ENCODE measurements at places on chromosomes 12 and 14.

GRCh38 chr12:106767954-106768822, 6.3 kb upstream of the RIC8B start:
- DNase-seq: peak; percentile 61

DNA sequence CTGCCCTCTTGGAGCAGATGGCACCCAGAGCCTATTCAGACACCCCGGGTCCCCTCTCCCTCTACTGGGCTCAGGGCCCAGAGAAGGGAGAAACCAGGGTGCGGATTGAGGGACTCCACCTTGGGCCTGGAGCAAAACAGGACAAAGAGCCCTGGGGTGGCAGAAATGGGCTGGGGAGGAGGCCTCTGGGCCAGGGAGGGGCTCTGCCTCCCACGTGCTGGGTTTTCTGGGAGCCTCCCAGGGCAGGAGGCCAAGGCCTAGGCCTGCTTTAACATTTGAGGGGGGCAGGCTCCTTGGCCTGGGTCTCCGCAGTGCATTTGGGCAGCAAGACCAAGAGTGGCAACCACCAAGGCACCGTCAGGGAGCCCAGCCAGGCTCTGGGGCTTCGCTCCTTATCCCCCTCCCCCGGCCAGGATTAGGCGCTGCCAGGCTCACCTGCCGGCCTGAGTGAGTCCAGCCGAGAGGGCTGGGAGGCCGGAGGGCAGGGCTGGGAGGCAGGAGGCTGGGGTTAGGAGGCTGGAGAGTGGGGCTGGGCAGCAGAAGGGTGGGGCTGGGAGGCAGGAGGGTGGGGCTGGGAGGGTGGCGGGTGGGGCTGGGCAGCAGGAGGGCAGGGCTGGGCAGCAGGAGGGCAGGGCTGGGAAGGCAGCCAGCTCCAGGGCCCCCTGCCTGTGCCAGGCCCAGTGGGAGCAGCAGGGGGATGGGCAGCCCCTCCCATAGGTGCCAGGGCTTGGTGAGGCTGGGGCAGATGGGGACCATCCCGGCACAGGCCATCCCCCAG, 101.8 kb upstream of the EIF5 start:
- DNase-seq: no peak

- DNase-seq: no peak
Measured at GRCh38 chr12:128687851-128688250, 135.9 kb downstream of the SLC15A4 start.

GRCh38 chr14:88364710-88365413, 20.6 kb upstream of the SPATA7 start:
- DNase-seq: no peak

DNA sequence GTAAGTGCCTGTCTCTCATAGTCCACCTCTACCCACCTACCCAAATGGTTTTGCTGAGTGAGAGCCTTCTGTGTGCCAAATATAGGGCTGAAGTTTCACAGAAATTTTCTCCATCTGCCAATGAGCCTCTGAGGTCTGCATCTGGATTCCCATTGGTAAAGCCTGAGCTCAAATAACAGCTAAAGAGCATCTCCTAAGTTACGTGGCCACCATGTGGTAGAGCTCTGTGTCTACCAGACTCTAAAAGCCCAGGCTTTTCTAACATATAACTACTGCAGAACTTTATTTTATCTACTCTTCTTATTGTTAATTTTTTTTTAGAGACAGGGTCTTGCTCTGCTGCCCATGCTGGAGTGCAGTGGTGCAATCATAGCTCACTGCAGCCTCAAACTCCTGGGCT, 16.0 kb downstream of the AMDHD1 start:
- no peak for DNase-seq

DNA sequence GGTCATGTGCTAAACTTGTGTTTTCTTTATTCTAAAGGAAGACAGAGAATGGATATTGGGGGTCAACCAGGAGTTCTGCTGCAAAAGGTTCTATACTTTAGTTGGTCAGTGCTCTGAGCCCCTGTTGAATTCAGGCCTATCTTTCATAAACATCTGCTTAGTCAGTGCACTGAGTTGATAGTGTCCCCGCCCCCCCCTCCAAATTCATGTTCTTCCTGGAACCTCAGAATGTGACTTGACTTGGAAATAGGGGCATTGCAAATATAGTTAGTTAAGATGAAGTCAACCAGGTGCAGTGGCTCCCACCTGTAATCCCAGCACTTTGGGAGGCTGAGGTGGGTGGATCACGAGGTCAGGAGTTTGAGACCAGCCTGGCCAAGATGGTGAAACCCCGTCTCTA, 23.3 kb downstream of the CHST11 start:
- DNase-seq: no peak

- no peak for DNase-seq
Measured at GRCh38 chr12:106847861-106848260, 73.4 kb downstream of the RIC8B start.

DNA sequence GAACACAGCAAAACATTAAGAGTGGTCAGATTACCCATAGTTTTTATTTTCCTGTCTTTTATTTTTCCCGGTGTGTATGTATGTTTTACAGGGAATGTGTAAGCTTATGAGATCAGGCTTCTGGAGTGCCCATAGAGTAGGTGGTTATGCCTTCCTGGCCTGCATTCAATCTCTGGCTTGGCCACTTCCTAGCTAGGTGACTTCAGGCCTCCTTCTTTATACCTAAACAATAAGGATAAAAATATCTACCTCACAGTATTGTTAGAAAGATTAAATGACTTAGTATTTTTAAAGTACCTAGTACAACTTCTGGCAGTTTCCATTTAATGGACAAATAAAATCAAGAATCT, 42.4 kb downstream of the ITPR2 start:
- no peak for DNase-seq

GRCh38 chr14:95314609-95315008, 5.1 kb downstream of the CLMN start:
- no peak for DNase-seq

- no peak for DNase-seq
Measured at GRCh38 chr14:71497645-71498086, 434.6 kb upstream of the RGS6 start.

DNA sequence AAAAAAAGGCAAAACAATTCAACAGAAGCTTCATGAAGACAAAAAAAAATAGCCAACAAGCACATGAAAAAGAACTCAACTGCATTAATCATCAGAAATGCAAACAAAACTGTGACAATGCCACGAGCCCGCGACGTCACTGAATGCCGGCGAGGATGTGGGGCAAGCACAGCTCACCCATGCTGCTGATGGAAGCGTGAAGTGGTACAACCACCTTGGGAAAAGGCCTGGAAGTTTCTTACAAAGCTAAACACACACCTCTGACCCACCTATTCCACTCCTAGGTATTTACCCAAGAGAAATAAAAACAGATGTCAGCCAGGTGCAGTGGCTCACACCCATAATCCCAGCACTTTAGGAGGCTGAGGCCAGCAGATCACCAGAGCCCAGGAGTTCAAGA, 10.5 kb downstream of the BTBD6 start:
- no peak for DNase-seq

- DNase-seq: no peak
Measured at GRCh38 chr12:79435742-79436141, 255.0 kb downstream of the PAWR start.

DNA sequence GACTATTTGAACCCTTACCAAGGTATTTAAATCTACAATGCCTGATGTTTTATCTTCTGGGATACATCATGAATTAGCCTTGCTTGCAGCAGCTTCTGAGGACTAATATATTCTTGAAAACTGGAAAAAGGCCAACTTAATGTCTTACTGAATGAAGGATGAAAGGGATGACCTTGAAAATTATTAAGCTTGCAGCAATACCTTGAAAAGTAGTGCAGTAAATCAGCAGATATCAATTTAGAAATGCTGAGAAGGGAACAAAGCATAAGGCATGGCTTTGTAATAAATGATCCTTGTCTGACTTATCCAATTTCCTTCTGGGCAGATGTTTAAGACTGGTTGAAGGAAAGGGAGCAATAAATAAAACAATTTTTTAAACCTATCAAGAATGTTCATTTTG, 37.3 kb upstream of the FERMT2 start:
- peak; percentile 50 for DNase-seq

DNA sequence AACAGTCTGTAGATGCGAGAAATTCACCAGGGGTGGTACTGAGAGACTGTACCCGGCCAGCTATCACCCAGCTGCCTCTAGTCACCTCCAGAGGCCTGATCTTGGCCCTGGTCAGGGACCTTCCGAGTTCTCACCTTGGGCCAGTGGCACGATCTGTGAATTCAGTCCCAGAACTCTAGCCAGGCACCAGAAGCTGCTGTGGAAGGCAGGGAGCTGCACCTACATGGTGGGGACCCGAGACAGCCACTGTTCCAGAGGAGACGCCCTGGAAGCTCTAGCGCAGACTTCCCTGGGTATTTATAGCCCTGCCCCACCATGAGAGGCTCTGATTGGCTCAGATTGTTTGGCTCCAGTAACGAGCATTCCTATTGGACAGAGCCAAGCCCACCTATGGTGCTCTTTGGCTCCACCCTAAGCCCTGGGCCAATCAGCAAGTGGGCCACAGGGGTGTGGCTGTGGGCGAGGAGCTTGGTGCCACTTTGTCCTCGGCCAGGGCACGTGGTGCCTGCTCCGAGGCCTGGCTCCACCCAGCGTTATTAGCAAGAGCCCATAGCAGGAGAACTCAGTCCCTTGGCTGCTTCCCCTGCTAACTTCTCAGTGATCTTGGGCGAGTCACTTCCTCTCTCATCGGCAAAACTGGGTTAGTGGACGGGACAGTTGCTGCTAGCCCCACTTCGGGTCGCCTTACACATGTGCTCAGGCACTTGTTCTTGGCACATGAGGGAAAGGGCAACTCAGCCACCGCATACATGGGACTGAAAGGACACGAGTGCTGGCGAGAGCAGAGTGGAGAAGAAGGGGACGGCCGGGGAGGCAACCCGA, 89.0 kb upstream of the BCL11B start:
- DNase-seq: no peak

GRCh38 chr12:112463478-112463877, 44.7 kb downstream of the PTPN11 start:
- no peak for DNase-seq

DNA sequence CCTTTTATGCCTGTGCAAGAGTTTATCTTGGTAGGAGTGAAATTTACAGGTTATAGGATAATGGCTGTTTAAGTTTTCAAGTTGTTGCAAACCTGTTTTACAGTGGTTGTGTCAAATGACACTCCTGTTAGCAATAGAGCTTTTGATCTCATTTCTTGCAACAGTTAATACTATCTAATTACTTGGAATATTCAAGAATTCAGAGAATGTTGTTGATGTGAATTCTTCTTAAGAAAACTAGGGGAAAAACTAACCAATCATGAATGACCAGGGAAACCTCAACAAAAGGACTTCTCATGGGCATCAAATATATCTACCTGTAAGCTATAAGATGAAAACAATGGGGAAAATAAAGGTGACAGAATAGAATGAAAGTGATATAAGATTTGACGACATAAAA, 85.0 kb downstream of the IPO8 start:
- DNase-seq: no peak

DNA sequence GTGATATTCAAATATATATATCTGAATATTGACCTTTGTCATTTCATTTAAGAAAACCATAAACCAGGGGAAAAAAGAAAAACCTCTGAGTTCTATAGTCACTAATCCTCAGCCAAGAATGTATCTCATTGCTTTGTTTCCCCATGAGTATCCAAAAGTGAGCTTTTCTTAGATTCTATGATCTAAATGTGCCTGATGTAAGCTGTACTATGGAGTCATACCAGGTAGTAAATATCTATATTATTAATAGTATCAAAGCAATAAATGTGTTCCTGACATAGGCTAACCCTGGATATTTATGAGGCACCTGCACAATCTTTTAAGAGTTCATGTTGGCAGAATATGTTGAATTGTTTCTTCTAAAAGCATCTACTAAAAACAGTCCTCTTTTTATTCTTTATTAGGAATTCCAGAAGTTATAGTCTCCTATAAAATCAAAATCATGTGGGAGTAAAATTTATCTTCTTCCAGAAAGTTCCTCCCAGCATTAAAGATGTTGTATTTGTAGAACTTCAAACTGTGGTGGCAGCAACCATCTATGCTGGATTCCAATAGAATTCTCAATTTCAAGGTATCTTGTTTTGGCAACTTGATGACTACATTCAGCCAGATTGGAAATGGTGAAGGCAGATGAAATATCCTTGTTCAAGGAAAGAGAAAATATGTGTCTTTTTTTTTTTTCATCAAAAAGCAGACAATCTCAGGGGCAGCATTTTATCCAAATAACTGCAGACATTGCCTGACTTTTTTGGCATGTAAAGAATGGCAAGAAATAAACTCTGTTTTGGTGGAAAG, 139.7 kb upstream of the RASSF8 start:
- no peak for DNase-seq

DNA sequence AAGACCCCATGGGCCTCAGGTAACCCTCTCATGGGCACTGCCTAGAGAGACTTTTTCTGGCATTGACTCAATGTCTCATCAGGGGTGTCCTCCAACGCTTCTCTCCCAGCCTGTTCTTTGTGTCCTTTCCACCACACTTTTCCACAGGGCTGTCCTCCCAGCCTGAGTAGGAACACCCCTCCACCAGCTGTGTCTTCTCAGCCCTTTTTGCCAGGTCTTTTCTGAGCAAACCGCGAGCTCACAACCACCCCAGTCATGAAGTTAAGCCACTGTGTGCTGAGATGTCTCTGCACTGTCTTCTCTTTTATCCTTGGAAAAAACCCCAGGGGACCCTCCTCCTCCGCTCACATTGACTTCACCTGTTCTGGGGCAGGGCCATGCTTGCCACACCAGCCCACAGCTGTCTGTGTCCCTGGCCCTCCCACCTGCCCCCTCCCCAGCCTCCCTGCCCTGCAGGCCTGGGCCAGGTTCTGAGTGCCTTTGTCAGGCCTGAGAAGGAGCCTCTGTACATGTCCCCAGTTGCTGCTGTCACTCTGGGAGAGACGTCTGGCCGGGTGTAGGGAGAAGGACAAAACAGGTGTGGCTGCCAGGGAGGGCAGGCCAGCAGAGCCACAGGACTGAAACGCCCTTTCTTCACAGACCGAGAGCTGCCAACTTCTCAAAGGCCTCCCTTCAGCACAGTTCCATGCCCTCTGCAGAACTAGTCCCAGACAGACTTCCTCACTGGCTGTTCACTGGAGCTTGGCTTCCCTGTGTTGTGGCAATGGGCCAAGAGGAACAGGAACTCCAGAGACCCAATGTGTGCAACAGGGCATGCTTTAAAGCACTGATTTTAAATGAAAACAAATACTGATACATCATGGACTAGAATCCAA, 50.5 kb upstream of the PNMA1 start:
- DNase-seq: no peak

DNA sequence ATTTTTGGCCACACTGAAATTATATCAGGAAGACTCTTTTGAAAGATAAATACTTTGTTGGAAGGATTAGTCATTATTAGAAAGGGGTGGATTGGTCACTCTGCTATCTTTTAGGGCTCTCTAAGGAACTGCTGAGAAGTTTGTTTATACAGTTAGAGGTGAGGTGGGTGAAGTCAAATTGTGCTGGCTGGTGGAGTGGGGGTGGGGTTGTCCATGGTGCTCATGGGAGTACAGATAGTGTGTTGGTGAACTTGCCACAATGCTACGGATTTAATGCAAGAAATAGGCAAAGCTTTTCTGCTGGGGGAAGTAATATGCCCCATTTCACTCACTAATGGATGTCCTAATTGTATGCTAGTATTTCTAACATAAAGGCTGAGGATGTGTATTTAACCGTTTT, 35.8 kb downstream of the SUSD6 start:
- DNase-seq: no peak

GRCh38 chr14:31945074-31945613, 132.0 kb upstream of the ARHGAP5 start:
- no peak for DNase-seq

Data from brain (organoid and tissue), 16 donors.